ENCODE measurements at places on chromosomes 5 and 9.

DNA sequence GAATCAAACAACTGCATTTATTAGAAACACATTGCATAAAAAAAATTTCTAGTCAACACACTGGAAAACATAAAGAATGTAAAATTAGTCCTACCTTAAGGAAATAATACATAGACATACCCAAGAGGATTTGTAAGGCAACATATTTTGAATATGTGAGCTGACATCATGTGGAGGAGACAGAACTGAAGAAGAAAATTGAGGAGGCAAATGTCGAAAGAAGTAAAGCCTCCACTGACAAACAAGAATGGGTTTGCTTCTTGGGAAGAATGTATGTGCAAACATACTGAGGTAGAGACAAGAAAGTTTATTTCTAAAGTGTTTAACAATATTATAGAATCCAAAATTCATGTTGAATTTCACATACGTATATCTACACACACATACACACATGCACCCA is 363.0 kb upstream of the PDE4D start:
- no peak for DNase-seq

GRCh38 chr5:137296213-137296781 is 202.8 kb downstream of the SPOCK1 start:
- DNase-seq = no peak

GRCh38 chr5:157484768-157485167 is 24.8 kb downstream of the NIPAL4 start:
- DNase-seq = no peak

DNA sequence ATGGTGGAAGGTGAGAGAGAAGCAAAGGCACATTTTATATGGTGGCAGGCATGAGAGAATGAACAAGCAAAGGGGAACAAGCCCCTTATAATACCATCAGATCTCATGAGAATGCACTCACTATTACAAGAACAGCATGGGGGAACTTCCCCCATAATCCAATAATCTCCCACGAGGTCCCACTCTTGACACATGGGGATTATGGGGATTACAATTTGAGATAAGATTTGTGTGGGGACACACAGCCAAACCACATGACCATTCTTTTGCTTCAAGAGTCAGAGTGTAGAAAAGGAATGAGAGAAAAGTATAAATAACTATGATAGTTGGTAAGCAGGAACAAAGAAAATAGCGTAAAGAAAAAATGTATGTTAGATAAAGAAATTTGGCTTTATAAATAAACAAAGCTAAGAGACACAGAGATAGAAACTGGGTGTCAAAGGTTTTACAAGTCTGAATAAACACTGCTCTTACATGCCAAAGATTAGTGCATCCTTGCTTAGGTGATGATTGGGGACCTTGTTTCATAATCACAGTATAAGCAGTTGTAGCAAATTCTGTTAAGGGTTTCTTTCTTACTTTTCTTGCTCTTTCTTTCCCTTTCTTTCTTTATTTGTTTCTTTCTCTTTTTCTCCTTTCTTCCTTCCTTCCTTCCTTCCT is 91.9 kb upstream of the PAPPA start:
- DNase-seq = no peak

- no peak for DNase-seq
These were observed 15.2 kb downstream of the OR1B1 start for GRCh38 chr9:122642226-122642625.

DNA sequence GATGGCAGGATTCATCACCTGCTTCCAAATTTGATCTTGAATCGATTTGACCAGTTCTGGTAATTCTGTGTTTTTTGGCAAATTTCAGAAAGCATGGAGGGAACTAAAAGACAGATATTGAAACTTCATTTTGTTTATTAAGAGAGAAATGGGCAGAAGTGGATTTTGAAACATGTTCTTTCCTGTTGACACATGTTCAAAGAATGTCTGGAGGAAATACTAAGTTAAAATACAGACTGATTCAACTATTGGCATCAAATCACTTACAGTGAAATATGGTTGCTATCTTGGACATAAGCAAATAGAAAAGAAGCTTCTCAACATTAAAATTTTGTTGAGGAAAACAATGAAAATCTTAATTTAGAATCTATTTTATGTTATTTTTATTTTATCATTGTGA is 19.3 kb upstream of the GZMK start:
- no peak for DNase-seq
